M059J (cell line): ENCODE measurements at places on chromosomes 6 and 20.

- DNase-seq = no peak
Observed at GRCh38 chr6:157605484-157605883, 217.6 kb upstream of the SNX9 start.

GRCh38 chr6:90534337-90535025 is 52.4 kb downstream of the MAP3K7 start:
- no peak for DNase-seq

GRCh38 chr6:37205997-37206340 is 36.0 kb downstream of the PIM1 start:
- no peak for DNase-seq

- DNase-seq = no peak
Observed at GRCh38 chr6:139482287-139482686, 107.8 kb upstream of the CITED2 start.

- DNase-seq = no peak
Observed at GRCh38 chr20:2195614-2196013, 94.0 kb downstream of the STK35 start.

GRCh38 chr6:129667621-129668020 is 42.4 kb downstream of the ARHGAP18 start:
- DNase-seq = peak; percentile 84

DNA sequence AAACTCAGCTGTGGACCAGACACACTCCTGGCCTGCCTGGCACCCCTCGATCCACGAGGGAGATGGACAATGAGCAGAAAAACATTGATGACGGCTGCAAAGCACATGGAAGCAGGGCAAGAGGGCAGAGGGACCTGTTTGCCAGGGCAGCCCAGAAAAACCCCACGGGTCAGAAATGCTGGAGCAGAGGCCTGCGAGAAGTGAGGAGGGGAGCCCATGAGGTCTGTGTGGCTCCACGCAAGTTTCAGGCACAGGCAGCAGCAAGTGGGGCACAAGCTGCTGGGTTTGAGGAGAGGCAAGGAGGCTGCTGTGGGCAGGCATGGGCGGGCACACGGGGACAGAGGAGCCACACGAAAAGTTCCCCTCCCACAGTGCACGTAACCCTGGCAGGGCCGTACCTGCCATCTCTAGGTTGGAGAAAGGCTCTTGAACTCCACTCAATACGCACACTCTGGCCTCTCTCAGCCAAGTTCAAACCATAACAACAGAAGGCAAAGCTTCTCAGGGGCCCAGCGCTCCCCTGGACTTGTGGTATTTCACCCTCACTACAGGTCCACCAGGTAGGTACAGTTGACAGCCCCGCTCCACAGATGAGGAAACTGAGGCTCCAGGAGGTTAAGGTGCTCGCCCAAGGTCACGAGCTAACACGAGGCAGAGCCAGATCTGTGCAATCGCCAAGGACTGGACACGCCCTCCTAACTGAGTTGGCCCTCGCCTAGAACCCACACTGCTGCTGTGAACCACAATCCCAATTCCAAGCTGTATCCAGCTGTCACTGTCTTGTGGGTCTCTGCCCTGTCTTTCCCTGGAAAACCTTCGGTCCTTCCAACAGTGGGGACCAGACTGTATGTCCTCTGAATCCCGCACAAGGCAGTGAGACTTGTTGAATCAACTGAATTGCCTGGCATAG is 108.2 kb downstream of the NOL4L start:
- DNase-seq = no peak

DNA sequence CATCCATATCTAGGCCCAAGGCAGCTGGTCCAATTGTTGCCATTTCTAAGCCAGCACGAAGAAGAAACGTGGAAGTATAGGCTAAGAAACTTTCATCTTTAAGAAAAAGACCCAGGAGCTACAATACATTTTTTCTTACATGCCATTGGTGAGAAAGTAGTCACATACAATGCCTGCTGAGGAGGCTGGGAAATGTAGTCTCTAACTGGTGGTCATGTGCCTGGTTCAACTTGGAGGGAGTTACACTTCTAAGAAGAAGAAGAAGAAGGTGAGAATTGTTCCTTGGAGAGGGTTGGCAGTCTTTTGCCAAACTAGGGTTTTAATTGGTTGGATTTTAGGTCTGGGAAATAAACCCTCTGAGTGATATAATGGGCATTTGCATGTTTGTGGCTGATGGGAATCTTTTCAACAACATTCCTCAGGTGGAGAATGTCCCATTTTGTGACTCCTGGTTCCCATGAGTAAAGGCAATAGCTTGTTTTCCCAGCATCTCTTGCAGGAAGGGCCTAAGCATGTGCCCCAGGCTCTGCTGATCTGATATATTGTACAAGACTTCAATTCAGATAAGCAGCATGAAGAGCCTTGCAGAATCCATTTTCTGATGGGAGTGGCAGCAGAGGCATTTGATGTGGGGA is 47.0 kb upstream of the PREP start:
- DNase-seq = peak; percentile 83

DNA sequence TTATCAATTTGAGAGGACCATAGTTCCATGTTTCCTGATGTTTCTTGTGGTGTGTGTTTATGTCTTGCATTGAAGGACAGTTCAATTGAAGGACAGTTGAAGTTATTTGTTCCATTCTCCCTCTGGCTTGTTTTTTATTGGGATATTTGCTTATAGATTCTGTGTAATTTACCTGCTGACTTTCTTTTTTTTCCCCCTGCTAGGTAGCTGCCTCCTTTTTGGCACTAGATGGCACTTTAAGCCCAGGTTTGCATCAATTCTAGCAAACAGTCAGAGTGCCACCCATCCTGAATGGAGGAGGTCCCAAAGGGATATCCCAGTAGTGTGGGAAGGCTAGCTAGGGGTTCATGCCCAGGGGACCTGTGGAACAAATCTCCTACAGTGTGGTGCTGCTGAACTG is 78.1 kb downstream of the CFAP61 start:
- DNase-seq = peak; percentile 47

GRCh38 chr6:42877695-42878094 is 1.7 kb upstream of the RPL7L1 start:
- no peak for DNase-seq

DNA sequence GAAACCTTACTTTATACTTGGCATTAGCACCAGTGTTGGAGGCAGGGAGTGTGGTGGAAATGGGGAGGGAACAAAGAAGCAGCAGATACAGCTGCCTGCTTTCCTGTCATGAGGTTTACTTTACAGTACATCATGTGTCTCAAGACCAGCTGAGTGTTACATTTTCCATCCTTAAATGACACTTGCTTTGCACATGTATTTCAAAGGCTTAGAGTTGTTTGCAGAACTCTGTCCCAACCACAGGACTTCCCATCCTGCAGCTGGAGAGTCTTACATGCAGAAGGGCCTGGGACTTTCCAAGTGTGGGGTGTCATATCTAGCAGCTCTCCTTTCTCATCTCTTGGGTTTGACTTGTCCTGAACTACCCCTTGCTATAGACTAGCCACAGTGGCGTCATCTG is 395.9 kb downstream of the DHX35 start:
- DNase-seq = peak; percentile 39

- no peak for DNase-seq
Observed at GRCh38 chr6:112100561-112100960, 13.2 kb downstream of the FAM229B start.

DNA sequence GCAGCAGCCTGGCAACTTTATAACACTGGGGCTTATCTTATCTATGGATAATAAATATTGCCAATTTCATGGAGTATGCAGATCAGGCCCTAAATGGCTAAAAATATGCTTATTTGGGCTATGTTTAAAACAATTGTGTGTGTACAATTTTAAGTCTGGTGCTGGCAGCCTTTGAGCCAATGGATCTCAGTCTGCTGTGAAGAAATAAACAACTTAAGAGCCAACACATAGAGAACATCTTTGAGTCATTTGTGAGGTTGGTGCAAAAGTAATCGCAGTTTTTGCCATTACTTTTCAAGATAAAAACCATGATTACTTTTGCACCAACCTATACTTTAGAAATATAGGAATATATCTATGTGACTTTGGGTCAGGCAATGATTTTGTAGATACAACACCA is 129.1 kb upstream of the CARMIL1 start:
- no peak for DNase-seq

GRCh38 chr6:21780141-21780540 is 186.6 kb downstream of the SOX4 start:
- DNase-seq = no peak

DNA sequence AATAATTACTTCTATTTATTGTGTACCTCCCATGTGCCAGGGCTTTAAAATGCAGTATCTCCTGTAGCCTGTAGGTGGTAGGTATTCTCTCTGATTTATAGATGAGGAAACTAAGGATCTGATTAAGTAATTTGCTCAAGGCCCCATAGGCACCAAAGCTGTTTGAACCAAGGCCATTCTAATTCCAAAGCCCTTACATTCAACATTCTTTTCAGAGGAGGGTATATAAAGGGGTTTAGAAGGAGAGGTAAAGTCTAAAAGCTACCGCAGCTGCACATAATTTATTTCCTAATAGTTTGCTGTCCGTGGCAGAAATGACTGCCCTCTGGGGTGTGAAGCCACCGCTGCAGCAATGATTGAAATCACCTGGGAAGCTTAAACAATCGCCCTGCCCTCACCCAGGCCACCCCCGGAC is 95.0 kb upstream of the FAM8A1 start:
- DNase-seq = peak; percentile 25

GRCh38 chr6:3617681-3618311 is 133.7 kb downstream of the PXDC1 start:
- no peak for DNase-seq

DNA sequence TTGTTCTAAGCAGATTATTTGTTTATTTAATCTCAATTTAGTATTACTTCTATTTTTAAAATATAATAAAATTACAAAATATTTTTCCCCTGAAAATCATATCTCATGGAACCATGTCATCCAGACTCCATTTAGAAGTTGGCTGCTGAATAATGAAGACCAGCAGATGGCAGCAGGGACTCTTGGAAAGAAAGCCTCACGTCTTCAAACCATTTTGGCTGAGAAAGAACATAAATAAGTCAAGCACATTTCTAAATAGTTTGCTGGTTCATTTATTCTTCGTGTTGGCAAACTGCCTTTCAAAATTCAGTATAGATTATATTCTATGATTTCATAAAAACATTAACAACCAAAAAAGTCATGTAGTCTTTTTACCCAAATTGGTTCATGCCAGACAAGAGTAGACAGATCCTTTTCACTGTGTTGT is 71.7 kb downstream of the RCAN2 start:
- peak; percentile 73 for DNase-seq

- DNase-seq = peak; percentile 35
Observed at GRCh38 chr6:125987026-125987617, 782 bp downstream of the TRMT11 start.

DNA sequence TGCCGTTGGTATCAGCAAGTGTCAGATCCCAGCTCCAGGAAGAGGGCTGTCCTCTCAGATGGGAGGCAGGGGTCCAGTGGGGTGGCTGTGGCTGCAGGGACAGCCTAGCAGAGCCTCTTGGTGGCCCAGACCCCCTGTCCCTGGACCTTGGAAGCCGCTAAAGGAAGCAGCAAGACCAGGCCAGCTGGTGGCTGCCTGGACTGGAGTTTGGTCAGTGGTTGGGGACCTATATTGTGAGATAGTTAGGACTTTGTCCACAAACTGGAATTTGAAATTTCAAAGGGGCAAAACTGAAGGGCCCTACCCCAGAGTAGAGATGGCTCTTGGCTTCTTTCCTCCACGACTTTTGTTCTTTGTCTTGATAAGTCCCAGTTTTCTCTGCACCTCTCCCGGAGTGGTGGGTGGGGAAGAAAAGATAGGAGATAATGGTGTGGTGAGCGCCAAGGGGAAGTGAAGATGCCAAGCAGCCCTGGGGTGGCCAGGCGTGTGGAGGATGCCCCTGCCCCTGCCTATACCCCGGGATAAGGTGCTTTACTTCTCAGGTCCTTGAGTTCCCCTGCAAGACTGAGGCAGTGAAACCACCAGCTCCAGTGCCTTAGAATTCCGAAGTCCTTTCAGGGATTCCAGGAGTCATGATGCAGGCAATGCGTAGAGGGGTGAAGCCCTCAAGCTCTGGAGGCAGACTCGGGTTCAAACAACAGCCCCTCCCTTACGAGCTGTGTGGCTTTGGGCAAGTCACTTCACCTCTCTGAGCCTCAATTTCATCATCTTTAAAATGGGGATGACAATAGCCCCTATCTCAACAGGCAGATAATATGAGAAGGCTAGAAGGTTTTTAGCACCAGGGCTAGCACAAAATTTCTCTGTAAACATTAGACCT is 40.2 kb downstream of the HNF4A start:
- no peak for DNase-seq

GRCh38 chr20:10478205-10478604 is 43.1 kb downstream of the SLX4IP start:
- no peak for DNase-seq

DNA sequence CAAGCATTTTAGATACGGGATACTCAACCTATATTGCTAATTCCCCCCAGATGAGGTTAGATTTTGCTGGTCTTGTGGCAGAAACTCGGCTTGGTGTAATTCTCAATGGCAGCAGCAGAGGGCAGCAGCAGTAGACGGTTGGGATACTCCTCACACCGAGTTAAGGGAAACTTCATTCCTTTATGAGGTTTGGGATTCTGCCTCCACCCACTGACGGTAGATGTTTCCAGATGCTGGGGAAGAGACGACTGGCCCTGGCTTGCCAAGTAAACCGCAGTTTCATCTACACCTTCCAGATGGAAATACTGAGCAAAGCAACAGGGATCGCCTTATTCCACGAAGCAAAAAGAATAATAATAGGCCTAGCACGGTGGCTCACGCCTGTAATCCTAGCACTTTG is 8.2 kb upstream of the TBC1D7 start:
- DNase-seq = peak; percentile 77

- DNase-seq = peak; percentile 55
Observed at GRCh38 chr6:9647599-9647998, 767.3 kb downstream of the TFAP2A start.

DNA sequence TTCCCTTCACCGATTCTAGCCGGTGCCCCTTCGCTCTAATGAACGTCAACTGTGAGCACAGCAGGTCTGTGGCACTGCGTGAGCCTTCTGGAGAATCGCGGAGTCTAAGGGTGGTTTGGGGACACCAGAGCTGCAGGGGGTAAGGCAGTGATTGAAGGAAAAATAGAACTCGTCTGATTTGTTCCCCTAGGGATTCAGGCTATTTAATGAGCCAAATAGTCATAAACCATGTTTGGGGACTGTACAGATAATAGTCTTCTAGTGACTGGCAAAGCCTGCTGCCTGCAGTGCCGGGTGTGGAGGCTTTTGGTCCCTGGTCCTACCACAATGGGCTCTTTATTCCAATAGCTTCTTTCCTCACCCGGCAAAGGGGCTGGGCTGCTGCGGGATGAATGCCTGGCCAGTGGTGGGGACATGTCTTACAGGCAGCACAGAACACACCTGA is 11.1 kb upstream of the NTSR1 start:
- no peak for DNase-seq

DNA sequence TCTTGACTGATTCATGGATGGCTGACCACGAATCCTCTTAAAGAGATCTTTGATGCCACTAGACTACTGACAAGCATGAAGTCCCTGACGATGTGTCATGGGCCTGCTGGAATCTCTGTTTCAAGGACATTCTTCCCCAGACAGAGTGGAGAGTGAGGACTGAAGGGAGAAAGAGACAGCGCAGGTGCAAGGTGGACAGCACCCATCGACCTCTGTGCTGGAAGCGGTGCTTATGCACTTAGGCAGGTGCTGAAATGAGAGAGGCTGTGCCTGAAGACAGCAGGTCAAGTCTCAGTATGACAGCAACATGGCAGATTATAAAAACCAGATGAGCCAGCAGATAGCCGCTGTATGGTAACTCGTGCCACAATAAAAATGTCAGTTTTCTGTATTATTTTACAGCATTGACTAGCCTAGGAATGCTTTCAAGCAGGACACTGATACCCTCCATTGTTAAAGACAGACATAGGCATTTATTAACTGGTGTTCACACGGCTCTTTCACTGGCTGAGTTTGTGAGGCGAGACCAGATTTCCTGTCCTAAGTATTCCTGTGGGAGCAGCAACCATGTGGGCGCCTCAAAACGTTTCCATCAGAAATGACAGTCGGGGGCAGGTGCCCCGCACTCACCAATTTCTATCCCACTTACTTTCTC is 47.5 kb downstream of the FOXC1 start:
- peak; percentile 28 for DNase-seq
